ENCODE measurements at places on chromosomes 3 and 15. TPM values are rescaled to one million over a fixed set of nuclear protein-coding genes. Genes with fewer than 3 reads are reported as not detected.

Gene CCR9
- total RNA-seq: not detected

Gene ST3GAL6
- total RNA-seq: 19.9 TPM

Gene RASGRF1
- not detected for total RNA-seq

Gene GPR160
- total RNA-seq: 0.26 TPM

Gene SLC51B
- not detected for total RNA-seq

Gene CAMK2N2
- 0.13 TPM for total RNA-seq

Measured in smooth muscle cell of the pulmonary artery (primary cell).